Pons (tissue), 1 donor: ENCODE measurements at places on chromosomes 2 and 18.

DNA sequence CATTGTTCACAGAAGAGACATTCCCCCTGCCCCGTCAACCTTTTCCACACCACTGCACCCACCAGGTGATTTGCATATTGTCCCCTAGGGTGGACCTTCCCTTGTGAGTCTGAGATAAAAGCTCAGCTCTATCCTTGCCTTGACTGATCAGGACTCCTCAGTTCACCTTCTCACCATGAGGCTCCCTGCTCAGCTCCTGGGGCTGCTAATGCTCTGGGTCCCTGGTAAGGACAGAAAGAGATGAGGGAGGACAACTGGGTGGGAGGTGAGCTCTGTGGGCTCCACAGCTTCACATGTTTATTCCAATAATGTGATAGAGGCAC lies 1160.1 kb downstream of the RPIA start:
- DNase-seq, result no peak

- DNase-seq, result peak; percentile 68
These were observed 2.7 kb upstream of the TGIF1 start for GRCh38 chr18:3447068-3447894.

DNA sequence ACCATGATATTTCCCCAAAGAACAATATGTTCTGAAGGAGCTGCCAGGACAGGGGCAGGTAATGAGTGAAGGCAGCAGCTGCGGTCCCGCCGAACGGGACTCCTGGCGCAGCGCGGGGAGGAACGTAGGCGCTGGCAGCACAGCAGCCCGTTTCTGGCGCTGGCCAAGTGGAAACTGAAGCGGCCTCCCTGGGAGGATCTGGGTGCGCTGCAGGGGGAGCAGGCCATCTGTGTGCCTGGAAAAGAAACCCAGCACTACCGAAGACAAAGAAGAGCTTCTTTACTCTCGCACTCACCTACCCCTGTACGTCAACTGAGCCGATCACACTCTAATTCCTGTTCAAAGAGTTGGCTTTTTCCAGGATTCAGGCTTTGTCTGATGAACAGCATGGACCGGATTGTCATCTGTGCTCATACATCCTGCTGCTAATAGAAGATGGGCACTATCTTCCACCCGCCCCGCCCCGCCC lies 11.8 kb downstream of the G6PC2 start:
- DNase-seq, result peak; percentile 26

- DNase-seq, result no peak
These were observed 65.3 kb downstream of the PTPRM start for GRCh38 chr18:7632152-7633098.

- DNase-seq, result peak; percentile 83
These were observed 40.1 kb downstream of the ARHGAP25 start for GRCh38 chr2:68774569-68775271.

GRCh38 chr2:6764968-6765723 lies 100.6 kb downstream of the CMPK2 start:
- no peak for DNase-seq

DNA sequence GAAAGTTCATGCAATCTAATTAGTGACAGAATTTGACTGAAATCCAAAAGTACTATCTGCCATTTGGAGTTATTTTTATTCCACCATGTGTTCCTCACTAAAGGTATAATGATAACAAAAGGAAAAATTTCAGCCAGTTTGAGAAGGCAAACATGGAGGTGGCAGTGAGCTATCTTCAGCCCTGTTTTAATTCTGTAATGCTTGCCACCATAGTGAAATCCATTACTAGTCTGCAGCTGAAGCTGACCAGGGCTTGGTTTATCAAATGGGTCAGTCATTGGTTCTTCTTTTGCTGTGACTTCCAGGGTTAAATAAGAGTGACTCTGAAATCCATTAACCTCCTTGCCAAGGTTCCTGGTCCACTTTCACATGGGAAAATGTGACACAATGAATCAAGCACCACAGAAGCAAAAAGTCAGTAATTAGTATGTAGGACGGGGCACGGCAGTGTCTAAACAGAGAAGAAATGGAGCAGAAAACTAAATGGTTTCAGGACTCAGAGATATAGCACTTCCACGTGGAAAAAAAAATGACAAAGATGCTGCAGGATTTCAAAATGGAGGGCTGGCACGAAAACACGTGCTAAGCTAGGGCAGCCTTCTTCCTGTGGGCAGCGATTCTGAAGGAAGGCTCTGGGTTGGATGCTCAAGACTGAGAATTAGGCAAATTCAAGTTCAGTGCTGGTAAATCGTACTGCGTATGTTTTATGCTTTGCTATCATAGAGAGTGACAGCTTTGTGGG lies 87.2 kb downstream of the EPHA4 start:
- DNase-seq, result peak; percentile 26

DNA sequence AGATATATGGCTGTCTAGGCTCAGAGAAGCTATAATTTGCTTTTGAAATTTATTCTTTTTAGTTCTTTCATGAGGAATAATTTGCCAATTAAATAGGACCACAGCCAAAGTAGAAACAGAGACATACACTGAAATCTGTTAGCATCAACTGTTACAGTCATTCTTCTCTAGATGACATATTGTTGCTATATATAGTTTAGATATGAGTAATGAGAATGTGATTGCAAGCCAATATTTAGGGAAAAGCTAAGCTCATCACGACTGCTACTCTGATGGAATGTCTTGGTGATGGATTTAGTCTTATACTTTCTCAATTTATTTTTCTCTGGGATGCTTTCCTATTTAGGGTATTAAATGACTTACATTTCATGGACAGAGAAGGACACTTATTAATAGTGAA lies 259.1 kb downstream of the LNPK start:
- no peak for DNase-seq

GRCh38 chr18:23380817-23381216 lies 72.3 kb upstream of the RIOK3 start:
- no peak for DNase-seq

DNA sequence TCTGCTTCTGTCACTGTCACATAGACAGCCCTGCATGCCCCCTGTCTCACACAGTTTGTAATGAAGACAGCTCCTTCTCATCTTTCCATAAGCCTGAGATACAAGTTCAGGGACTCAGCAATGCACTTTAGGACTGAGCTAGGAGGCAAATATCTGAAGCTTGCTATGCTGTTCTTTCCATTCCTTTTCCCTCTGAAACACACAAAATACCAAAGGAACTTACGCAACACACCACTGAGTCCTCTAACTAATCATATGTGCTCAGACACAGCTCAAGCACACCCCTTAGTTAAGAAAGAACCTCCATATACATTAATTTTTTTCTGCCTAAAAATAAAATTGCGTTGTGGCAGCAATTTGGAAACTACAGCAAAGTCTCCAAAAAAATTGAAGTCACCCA lies 17.9 kb downstream of the SERPINB8 start:
- no peak for DNase-seq
